ENCODE measurements at places on chromosomes 12 and 14. TPM values are rescaled to one million over a fixed set of nuclear protein-coding genes. Genes with fewer than 3 reads are reported as not detected.

Gene PRH2
- not detected for total RNA-seq

Gene DPY19L2
- total RNA-seq = not detected

Gene SYNDIG1L
- total RNA-seq = not detected

Gene IKZF4
- total RNA-seq = 3.4 TPM

Gene RFLNA
- not detected for total RNA-seq

Gene TMEM121
- total RNA-seq = 0.68 TPM

Gene TSPAN11
- not detected for total RNA-seq

Gene CLEC7A
- not detected for total RNA-seq

Gene CCDC38
- not detected for total RNA-seq

Gene KRT72
- not detected for total RNA-seq

Gene NEK9
- total RNA-seq = 112 TPM

Gene CBLN3
- 2.4 TPM for total RNA-seq

Gene BAZ2A
- total RNA-seq = 87.3 TPM

Gene TDRD9
- 0.91 TPM for total RNA-seq

Gene AQP2
- total RNA-seq = not detected

Gene MUCL1
- not detected for total RNA-seq

Gene MOK
- 61.7 TPM for total RNA-seq

Gene CLIP1
- total RNA-seq = 92.6 TPM

Gene CCDC197
- not detected for total RNA-seq

Gene ANO4
- total RNA-seq = 0.15 TPM

All from MCF 10A (cell line).